Left hindlimb (tissue), 1 donor: ENCODE measurements at places on chromosomes 6 and 20.

DNA sequence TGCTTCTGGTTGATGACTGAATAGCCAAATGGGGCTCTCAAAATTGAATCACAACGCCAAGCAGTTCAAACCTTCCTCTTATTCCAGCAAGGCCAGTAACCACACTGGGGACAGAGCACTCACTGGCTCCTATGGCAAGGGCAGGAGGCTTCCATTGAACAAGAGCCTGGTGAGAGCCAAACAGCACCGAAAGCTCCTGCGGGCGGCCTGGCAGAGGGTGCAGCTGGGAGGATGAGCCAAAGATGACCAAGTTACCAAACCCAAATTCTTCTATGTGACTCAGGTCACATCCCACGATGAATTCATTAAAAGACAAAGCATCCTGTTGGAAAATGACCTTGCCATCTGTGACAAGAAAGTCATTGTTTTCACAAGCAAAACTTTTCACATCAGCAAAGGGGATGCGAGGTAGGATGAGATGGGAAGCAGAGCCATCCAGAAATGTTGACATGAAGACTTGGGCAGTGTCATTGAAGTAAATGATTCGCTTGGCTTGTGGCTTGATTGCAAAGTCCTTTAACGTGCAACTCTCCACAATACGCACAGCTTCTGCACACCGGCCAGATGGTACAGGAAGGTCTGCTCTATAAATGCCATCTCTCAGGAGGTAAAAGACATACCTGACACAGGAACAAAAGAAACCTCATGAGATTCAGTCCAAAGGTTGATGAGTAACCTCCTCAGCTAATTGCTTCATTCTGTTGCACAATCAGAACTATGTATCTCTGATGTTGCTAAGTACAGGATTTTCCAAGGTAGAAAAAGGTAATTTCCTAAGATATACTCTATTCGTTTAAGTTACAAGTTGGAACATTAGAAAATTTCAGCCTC, 36.3 kb downstream of the ROS1 start:
- DNase-seq: no peak

DNA sequence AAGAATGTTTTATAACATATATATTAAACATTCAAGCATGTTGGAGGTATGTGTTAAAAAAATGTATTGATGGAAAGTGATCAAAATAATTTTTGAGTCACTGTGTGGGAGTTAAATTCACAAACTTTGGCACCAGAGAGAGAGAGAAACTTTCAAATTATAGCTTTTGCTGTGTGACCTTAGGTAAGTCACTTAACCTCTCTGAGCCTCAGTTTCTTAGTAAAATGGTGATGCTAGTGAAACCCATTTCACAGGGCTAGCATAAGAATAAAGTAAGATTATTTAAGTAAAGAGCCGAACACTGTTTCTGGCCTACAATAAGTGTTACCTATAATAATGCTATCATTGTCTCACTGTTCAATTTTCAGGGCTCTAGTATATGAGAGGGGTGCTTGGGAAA, 4.1 kb upstream of the PROCR start:
- DNase-seq: no peak

- no peak for DNase-seq
Observed at GRCh38 chr6:11050731-11051130, 6.6 kb upstream of the ELOVL2 start.

GRCh38 chr20:1622450-1622849, 2.6 kb upstream of the SIRPB1 start:
- DNase-seq: no peak

GRCh38 chr6:53651205-53651763, 14.3 kb downstream of the KLHL31 start:
- DNase-seq: peak; percentile 81

DNA sequence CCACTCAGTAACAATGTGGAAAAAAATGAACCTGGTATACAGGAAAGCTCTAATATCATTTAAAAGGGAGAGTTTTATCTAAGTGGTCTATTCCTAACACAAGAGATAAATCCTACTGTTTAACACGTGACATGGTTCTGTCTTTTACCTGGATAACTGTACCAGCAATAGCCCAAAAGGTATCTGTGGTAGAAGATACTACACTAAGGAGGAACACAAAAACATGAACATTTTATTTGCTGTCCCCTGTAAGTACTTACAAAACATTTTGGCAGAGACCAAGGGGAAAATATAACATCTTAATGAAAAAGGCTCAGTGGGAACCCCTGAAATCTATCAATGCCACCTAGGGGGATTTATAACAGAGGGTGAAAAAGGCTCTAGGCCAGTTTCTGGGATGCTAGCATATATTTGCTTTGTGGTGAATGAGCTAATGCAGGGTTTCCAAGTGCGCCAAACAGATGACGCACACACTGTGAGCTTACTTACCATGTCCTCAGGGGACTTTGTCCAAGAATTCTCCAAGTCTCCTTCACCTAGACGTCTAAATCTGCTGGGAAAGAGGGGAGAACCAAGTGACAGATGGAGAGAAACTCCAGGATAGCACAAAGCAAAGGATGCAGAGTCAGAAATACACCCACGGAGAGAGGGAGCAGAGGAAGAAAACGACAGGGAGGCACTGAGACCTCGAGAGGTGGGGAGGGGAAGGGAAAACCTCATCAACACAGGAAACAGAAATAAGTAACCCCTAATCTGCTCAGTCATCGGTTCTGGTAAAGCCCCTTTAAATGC, 147.9 kb upstream of the PRND start:
- DNase-seq: no peak

GRCh38 chr6:53281518-53282215, 67.1 kb downstream of the ELOVL5 start:
- no peak for DNase-seq

DNA sequence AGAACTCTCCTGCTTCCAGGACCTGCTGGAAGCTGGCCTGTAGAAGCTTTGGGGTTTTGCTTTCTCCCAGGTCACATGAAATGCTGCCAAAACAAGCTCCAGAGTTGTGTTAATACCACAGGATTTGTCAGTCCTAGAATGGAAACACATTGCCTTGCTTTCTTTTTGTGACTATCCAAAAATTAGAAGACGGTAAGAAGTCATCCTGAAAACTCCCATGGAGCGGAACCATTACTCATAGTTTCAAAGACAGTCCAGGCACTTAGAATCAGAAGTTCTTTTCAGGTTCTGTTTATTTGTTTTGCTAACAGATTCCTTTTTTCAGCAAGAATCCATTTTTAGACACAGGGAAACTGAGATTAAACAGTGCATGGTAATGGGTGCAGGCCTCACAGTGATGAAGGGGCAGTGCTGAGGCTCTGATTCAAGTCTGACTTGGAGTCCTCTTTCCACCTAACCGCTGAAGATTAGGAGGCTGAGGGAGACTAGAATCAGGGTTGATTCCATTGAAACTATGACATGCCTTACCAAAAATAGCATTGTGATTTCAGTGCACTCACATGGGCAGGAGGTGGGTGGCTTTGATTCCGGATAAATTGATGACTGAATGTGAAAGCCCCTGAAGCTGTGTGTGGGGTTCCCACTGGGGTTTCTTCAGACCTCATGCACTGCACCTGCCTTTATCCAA, 72.2 kb upstream of the NAA20 start:
- no peak for DNase-seq

DNA sequence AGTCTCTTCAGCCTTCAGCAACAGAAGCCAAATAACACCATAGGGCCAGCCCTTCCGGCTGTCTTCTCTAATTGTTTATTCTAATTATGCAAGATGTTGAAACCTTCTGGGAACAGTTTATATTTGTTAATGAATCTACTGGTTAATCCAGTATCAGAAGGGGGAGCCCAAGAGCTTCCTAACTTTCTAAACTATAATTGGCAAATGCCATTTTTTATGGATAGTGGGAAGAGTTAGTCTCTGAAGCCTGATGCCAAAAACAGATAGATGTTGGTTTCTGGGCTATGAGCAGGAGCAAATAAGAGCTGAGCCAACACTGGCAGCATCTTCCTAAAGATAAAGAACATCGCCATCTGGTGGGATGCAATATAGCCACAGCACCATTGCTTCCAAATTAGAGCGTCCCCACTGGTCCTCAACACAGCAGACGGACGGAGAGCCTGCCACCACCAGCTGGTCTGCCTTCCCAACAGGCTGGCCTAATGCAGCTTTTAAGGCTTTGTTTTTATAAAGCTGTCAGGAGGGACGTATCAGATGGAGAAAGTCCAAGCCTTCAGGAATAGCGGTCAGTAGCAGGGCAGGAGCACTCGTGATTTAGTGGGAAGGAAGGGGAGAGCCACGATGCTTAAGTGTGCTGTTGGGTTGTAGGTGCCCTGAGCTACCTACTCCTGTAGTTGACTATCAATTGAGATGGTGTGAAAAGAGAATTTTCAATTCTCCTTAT, 118.8 kb downstream of the RALGAPA2 start:
- DNase-seq: peak; percentile 30

- DNase-seq: no peak
Observed at GRCh38 chr20:60262967-60263603, 304.9 kb downstream of the CDH26 start.

- no peak for DNase-seq
Observed at GRCh38 chr20:37839432-37839827, 63.5 kb upstream of the VSTM2L start.

DNA sequence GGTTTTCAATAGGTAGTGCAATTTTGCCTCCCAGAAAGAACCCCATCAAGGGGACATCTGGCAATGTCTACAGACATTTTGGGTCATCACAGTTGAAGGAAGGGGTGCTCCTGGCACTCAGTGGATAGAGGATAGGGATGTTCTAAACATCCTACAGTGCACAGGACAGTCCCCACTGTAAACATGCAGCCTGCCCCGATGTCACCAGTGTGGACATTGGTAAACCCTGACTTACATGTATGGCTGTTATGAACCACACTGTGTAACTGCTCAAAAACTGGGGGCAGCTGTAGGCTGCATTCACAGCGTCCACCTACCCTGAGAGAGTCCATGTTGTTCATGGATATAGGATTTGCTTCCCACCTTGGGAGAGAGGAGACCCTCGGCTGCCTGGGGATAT, 79.3 kb upstream of the FOXQ1 start:
- no peak for DNase-seq

GRCh38 chr6:149122850-149123821, 194.4 kb upstream of the TAB2 start:
- DNase-seq: no peak

DNA sequence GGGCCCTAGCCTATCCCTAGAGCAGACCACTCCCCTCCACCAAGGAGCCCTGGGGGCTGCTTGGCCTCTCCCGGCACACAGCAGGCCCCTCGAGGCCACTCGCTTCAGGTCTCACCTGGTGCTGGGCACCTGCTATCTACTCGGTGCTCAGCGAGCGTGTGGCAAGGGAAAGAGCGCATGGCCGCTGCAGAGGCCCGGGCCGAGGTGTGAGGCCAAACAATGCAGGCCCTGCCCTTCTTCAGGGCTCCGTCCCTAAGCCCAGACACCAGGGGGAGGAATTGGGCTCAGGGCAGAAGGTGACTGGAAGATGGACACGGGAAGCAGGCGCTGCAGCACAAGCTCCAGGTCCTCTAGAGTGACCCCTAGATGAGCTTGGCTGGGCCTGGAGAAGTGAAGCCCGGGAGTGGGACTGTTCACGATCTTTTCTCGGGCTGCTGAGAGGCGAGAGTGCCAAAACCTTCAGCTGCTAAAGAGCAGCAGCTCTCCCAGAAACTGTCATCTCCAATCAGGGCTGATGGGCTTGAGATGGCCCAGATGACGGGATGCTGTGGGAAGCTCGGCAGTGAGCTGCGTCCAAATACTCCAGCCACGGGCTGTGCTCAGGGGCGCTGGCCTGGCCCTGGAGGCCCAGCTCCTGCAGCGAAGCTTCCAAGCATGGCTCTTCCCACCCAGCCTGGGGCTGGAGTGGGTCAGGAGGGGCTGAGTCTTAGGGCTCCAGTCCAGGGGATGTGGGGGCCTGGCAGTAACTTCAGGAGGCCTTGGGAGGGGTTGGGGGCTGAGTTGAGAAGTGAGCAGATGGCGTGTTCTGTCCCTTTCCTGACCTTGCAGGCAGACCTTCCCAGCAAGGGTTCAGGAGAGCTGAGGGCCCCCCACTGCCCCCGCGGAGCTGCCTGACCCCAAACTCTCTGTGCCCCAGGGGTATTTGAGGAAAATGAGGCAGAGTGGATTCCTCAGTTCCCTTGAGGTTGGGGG, 43.7 kb downstream of the APCDD1L start:
- peak; percentile 94 for DNase-seq

DNA sequence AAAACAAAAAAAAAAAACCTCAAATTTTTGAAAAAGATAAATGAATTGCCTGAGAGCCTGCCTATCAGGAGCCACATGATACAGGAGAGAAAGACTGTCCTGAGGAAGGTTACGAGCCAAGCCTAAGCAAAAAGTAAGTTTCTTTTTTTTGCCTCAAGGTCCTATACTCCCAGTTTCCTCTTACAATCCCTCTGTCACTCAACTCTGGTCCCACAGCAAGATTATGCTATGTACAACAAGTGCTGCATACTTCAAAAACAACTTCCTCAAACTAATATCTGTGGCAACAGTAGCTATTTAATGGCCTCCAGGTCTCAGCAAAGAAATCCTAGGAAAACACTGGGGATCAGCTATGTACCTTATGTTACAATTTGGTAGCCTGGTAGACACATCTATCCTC, 46.8 kb downstream of the PLN start:
- no peak for DNase-seq

GRCh38 chr6:167349631-167350274, 24.9 kb downstream of the TTLL2 start:
- no peak for DNase-seq

DNA sequence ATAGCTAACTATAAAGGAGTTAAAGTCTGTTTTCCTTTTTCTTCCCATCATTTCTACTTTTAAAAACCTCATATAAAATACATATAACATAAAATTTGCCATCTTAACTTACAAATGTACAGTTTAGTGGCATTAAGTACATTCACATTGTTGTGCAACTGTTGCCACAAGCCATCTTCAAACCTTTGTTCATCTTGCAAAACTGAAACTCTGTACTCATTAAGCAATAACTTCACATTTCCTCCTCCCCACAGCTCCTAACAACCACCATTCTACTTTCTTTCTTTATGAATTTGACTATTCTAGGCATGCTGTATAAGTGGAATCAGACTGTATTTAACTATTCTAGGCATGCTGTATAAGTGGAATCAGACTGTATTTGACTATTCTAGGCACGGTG, 4.5 kb downstream of the CCDC170 start:
- no peak for DNase-seq

- no peak for DNase-seq
Observed at GRCh38 chr6:106844930-106845329, 129.6 kb downstream of the CD24 start.

GRCh38 chr6:122749451-122750050, 30.0 kb upstream of the FABP7 start:
- no peak for DNase-seq

GRCh38 chr6:17519120-17519519, 81.0 kb upstream of the FAM8A1 start:
- peak; percentile 71 for DNase-seq

- DNase-seq: no peak
Observed at GRCh38 chr20:33059741-33060390, 6.2 kb downstream of the BPIFB3 start.

- DNase-seq: no peak
Observed at GRCh38 chr6:43733471-43734293, 36.3 kb upstream of the VEGFA start.

GRCh38 chr6:85675030-85675819, 32.5 kb upstream of the SYNCRIP start:
- DNase-seq: no peak
